Endodermal cell (in vitro differentiated cells): ENCODE measurements at places on chromosomes 7 and 10.

- DNase-seq = no peak
Observed at GRCh38 chr7:79293655-79294142, 159.8 kb downstream of the MAGI2 start.

DNA sequence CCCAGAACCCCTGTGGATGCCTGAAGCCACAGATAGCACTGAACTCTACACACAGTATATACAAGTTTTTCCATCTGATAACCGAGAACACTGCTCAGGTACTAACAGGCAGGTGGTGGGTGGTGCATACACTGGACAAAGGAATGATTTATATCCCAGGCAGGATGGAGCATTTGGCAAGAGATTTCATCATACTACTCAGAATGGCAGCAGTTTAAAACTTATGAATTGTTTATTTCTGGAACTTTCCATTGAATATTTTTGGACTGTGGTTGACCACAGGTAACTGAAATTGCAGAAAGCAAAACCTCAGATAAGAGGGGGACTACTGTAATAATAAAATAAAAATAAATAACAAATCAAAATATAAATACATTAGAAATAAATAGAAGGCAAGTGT lies 10.9 kb upstream of the KCNMA1 start:
- DNase-seq = peak; percentile 15

GRCh38 chr10:7892146-7892545 lies 73.8 kb downstream of the TAF3 start:
- no peak for DNase-seq

DNA sequence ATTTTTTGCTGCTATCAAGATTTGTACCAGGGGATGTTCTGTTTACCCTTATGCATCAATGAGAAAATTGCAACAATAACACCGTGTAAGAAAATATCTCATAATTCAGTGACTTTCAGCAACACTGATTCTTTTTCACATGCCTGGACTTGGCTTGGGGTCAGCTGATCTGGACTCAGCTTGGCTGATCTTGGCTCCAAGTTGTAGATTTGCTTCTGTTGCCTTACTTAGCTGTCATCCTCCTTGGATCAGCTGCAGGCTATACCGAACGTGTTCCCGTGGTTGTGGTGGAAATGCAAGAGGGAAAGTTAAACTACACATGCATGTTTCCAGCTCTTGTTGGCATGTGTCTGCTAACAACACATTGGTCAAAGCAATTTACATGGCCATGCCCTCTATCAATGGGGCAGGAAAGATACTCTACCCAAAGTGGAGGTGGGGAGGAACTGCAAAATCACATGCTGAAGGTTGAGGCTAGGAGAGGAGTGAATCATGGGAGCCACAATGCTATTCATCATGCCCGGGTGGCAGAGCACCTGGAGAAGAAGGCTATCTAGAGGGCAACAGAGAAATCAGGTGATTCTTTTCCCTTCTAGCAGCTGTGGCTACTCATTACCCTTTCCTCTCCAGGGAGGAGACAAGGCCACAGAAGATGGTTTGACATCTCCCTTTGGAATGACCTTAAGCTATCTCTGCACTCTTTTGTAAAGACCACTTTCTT lies 1276.3 kb upstream of the AUTS2 start:
- no peak for DNase-seq

DNA sequence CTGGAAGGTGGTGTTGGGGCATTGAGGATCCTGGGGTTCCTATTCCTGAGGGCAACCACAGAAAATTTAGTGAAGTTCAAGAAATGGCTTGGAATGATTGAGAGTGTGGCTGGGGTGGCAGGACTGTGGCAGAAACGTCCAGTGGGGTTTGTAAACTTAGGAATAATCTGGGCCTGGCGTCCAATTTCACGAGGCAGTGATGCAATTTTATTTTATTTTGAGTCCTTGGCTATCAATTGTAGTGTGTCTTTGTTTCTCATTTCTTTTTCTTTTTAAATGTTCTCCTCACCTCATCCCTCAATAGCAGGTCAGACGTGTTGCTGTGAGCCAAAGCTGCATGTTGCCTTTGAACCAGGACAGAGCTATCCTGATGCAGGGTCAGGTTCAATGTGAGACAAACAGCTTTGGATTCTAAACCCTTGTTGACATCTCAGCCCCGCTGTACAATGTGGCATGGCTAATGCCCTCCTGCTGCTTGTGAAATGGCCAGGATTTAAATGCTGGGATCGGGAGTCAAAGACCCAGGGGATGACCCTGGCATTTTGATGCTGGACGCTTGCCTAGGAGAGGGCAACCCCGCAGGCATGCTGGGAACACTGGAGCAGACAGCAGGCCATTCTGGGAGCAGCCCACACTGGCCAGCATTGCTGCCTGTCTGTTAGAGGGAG lies 64.8 kb downstream of the RBM20 start:
- DNase-seq = peak; percentile 64

DNA sequence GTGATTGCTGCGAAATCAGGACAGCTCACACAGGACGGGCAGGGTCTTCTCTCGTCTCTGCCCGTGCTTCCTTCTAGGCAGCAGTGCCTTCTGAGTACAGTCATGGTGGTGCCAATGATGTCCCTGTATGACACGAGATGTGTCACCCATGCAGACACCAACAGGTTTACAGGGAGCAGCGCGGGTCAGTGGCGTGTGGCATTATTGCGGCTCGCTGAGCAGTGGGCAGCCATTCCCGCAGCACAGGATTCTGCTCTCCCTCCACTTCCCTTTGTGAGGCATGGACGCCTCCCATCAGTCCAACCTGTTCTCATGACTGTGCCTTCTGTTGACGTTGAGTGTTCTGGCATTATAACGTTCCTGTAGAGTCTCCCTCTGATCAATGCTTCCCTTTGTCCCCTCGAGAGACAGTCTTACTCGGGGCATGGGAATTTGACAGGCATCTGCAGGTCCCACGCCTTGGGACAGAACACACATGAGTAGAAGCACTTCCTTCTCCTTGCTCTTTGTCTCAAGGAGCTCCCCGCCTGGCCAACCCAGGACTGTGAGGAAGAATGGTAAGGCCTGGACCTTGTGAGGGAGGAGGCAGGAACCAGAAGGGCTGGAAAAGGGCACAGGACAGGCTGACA lies 219.5 kb downstream of the PAXIP1 start:
- DNase-seq = no peak

- no peak for DNase-seq
Observed at GRCh38 chr7:2640846-2641316, 9.1 kb downstream of the TTYH3 start.

DNA sequence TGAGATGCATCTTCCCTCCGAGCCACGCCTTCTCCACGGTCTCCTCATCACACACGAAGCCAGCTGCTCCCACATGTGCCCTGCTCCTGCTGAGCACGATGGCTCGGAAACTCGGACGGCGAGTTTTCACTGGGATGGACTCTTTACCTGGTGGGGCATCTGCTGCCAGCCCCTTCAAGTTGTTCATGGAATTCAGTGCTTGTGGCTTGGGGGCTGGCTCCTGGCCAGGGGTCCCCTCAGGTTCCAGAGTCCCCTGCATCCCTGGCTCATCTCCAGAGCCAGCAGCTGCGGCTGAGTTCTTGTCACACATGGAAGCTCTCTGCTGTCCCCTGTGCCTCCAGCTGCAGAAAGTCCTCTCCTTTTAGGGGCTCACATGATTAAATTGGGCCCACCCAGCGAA lies 654.0 kb downstream of the SDK1 start:
- no peak for DNase-seq

DNA sequence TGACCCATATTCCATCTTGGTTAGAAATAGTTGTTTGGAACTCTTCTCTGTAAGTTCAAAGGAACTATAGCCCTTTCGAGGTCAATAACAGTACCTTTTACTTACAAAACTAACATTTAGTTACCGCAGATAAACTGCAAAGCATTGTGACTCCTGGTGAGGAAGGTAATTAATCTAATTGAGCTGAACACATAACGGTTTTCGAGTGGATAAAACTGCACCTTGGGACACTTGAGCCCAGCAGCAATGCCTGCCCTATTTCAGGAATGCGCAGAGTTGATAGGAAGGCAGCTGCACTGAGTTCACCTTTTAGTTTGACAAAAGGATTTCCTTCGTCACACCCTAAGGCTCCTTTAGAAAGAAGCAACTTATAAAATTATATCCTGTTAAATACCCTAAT lies 75.4 kb downstream of the JAZF1 start:
- no peak for DNase-seq
